ENCODE measurements at places on chromosomes 2 and 18. TPM values are rescaled to one million over a fixed set of nuclear protein-coding genes. Genes with fewer than 3 reads are reported as not detected.

DNA sequence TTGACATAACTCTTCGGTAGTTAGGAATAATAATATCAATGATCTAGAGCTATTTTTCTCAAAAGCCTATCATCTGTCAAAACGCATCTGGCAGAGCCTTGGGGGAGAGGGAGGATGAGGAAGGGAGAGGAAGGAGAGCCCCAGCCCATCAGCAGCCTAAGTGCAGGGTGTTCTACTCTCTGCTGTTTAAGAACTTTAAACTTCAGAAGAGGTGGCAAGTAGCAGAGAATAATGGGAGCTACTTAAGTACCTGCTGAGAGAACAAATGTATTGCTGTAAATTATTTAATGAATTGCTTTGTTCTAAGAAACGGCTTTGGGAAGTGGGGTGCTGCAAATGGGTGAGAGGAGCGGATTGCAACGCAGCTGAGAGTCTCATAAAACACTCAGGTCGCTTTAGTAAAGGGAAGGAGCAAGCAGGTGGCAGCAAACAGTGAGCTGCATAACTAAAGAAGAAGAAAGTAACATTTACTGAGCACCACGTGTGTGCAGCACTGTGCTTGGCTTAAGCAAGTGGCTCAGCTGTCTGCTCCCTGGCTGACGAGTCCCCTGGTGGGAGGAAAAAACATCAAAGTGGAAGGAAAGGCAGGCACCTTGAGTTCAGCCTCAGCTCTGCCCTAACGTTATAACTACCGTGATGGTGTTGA lies 26.3 kb upstream of the SH3RF3 start:
- no peak for DNase-seq
- no peaks in the 10 kb centered on the region for H3K4me1 ChIP-seq
- H3K27ac ChIP-seq = no peak overlapping the region
- no peak overlapping the region for H3K4me3 ChIP-seq

DNA sequence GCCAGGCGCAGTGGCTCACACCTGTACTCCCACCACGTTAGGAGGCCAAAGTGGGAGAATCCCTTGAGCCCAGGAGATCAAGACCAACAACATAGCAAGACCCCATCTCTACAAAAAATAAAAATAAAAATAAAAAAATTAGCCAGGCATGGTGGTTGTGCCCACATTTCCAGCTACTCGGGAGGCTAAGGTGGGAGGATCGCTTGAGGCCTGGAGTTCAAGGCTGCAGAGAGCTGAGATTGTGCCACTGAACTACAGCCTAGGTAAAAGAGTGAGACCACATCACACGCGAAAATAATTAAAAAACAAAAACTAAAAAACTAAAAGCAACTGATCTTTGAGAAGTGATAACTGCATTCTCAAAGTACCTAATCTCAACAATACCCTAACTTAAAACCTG lies 1.8 kb downstream of the C2orf76 start:
- DNase-seq = no peak
- H3K36me3 ChIP-seq = peaks cover 10% of the 10 kb centered on the region
- no peak overlapping the region for H3K27ac ChIP-seq
- H3K27me3 ChIP-seq = no peaks in the 10 kb centered on the region
- peaks cover 20% of the 10 kb centered on the region for H3K4me1 ChIP-seq
- H3K4me3 ChIP-seq = peak overlapping the region; percentile 100

- DNase-seq = no peak
- peaks cover 1% of the 10 kb centered on the region for H3K36me3 ChIP-seq
- H3K4me1 ChIP-seq = peaks cover 28% of the 10 kb centered on the region
- peak overlapping the region; percentile 84 for H3K27ac ChIP-seq
- H3K27me3 ChIP-seq = peaks cover 18% of the 10 kb centered on the region
Observed at GRCh38 chr18:9333441-9334328, 888 bp upstream of the TWSG1 start.

DNA sequence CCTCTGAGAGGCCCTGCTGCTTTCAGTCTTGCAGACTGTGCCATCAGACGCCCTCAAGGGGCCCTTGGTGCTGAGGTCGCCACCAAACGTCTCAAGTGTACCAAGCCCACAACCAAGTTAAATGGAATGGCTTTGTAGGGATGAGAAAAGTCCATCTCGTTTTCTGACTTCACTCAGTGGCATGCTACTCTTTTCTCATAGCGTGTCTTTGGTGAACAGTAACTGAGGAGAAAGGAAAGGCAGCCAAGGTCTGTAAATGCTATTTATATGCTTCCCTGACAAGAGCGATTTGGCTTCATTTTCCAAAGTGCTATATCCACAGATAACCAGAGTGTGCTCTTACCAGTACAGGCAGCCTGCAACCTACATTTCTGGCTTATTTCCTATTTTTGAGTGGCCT lies 123.0 kb downstream of the MTX2 start:
- H3K36me3 ChIP-seq = no peaks in the 10 kb centered on the region
- DNase-seq = no peak
- no peak overlapping the region for H3K4me3 ChIP-seq
- H3K4me1 ChIP-seq = no peaks in the 10 kb centered on the region
- no peak overlapping the region for H3K27ac ChIP-seq

DNA sequence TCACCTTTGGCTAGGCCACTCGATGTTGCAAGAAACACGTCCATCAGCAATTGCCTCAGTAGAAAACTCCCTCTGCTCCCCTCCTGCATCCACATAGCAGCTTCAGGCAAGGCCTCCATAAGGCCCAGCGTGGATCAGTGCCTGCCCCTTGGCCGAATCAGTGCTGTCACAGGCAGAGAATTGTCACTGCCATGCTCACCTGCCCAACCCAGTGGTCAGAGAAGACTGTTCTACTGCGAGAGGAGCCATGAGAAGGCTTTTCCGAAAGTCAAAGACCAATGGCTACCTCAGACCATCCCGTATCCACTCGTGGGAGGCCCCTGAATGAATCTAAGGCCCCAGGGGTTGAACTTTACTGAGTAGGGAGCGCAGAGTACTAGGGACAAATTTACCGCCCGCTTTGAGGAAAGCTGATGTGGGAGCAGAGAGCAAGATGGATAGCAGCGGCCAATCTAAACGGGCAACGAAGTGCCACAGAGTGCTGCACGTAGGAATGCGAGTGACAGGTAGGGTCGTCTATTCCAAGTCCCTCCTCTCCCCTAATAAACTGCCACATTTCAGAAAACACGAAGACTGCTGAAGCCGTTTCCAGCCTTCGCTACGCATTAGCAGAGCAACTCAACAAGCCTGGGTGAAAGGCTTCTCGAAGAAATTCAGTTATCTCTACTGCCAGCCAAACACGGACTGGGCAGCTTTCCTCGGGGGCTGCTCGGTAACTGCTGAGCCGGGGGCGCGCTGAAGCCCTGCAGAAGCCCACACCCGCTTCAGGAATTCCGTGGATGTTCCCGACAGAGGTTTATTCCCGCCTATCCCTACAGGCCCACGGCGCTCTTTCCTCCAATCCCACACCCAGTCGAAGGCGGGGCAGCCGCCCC lies 968 bp upstream of the RALBP1 start:
- H3K36me3 ChIP-seq = peaks cover 8% of the 10 kb centered on the region
- no peaks in the 10 kb centered on the region for H3K27me3 ChIP-seq
- H3K4me1 ChIP-seq = peaks cover 17% of the 10 kb centered on the region
- H3K27ac ChIP-seq = peak overlapping the region; percentile 95

DNA sequence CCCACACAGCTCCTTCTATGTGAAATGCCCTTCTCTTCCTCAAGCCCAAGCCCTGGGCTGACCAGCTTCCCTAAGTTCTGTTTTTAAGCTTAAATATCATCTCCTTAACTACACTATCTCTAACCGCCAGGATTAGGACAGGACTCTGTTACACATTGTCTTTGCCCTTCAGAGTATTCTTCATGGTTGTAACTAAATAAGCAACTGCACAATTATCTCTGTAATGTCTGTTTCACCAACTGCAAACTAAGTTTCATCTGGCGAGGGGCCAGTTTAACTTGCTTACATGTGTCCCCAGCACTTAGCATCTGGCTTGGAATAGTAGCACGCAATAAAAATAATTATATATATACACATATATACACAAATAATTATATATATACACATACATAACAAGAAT lies 1.1 kb upstream of the ERMN start:
- peaks cover 8% of the 10 kb centered on the region for H3K36me3 ChIP-seq
- no peak for DNase-seq
- no peak overlapping the region for H3K4me3 ChIP-seq
- H3K27me3 ChIP-seq = no peaks in the 10 kb centered on the region

DNA sequence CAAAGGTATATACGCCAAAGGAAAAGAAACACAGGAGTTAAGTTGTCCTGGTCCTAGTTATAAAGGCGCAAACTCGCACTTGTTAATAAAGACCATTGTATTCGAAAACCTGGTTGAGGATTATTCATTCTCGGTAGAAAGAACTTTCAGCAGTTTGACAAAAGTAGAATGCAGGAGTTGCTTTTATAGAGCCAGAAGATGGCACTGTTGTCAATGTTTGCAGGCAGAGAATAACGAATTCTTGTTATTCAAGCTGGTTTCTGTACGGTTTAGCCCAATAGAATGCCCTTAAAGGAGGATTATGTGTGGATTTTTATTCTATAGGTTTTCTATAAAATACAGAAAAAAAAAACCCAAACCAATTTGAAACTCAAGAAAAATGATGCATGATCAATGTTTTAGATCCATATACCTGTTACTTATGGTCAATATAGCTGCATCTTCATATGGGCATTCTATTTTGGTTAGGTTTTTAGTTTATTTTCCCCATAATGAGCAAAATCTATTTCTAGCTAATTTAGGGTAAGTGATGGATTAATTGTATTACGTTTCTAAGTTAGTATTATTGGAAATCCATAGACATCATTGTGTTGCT lies 510.3 kb downstream of the PLCL1 start:
- H3K27ac ChIP-seq = no peak overlapping the region
- no peaks in the 10 kb centered on the region for H3K36me3 ChIP-seq
- no peak overlapping the region for H3K4me3 ChIP-seq
- peaks cover 61% of the 10 kb centered on the region for H3K27me3 ChIP-seq

GRCh38 chr18:79400091-79400590 lies 4.4 kb downstream of the NFATC1 start:
- DNase-seq = peak; percentile 69
- H3K27me3 ChIP-seq = no peaks in the 10 kb centered on the region
- peaks cover 30% of the 10 kb centered on the region for H3K4me1 ChIP-seq

GRCh38 chr2:179455824-179456223 lies 191.2 kb upstream of the SESTD1 start:
- H3K27ac ChIP-seq = no peak overlapping the region
- H3K4me3 ChIP-seq = no peak overlapping the region
- no peaks in the 10 kb centered on the region for H3K4me1 ChIP-seq

DNA sequence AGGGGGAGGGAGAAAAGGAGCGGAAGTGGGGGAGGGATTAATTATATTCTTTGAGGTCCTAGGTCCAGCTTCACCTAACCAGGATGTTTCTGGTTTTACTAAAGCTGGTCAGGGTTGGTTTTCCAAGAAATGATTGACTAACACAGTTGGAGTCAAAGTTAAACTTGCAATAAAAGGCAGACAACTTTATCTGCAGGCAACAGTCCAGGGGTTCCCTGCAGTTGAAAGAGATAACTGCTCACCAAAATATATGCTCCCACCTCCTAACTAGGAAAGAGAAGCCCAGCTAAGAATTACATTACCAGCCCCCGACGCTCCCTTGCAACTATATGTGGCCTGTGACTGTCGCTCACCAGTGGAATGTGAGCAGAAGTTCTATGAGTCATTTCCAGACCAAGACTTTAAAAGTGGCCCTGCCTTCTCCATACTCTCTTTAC lies 140.0 kb upstream of the PKDCC start:
- H3K36me3 ChIP-seq = no peaks in the 10 kb centered on the region
- H3K4me1 ChIP-seq = peaks cover 7% of the 10 kb centered on the region
- H3K27me3 ChIP-seq = peaks cover 48% of the 10 kb centered on the region
- no peak for DNase-seq
- no peak overlapping the region for H3K4me3 ChIP-seq

GRCh38 chr2:128404709-128405466 lies 86.2 kb upstream of the HS6ST1 start:
- H3K4me1 ChIP-seq = peaks cover 2% of the 10 kb centered on the region
- H3K27ac ChIP-seq = no peak overlapping the region
- H3K27me3 ChIP-seq = peaks cover 29% of the 10 kb centered on the region
- DNase-seq = no peak
- H3K36me3 ChIP-seq = no peaks in the 10 kb centered on the region
- H3K4me3 ChIP-seq = no peak overlapping the region

- no peaks in the 10 kb centered on the region for H3K4me1 ChIP-seq
- H3K27me3 ChIP-seq = peaks cover 72% of the 10 kb centered on the region
- H3K36me3 ChIP-seq = no peaks in the 10 kb centered on the region
- DNase-seq = peak; percentile 40
- H3K4me3 ChIP-seq = no peak overlapping the region
Observed at GRCh38 chr2:232927793-232928550, 57.9 kb downstream of the SNORC start.

DNA sequence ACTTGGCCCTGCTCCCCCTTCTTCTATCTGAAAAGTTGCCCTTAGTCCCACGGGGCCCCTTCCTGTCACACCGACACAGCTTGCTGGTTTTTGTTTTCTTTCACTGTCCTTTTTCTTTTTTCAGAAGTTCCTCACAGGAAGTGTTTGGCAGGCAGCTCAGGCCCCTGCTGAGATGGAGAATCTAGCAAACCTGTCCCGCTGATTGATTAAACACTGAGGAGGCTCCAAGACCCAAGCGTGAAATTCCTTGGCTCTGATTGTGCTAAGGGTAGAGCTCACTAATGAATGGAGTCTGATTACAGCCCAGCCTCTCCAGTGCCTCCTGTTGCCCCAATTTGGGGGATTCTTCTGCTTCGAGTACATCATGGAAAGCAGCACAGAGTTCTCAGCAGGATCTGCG lies 365.9 kb upstream of the MEX3C start:
- DNase-seq = no peak
- H3K36me3 ChIP-seq = no peaks in the 10 kb centered on the region
- no peak overlapping the region for H3K27ac ChIP-seq
- no peaks in the 10 kb centered on the region for H3K27me3 ChIP-seq
- no peaks in the 10 kb centered on the region for H3K4me1 ChIP-seq
- no peak overlapping the region for H3K4me3 ChIP-seq

- DNase-seq = no peak
- H3K27ac ChIP-seq = no peak overlapping the region
- H3K27me3 ChIP-seq = peaks cover 6% of the 10 kb centered on the region
- H3K4me1 ChIP-seq = no peaks in the 10 kb centered on the region
Observed at GRCh38 chr2:121319941-121320340, 34.9 kb upstream of the TFCP2L1 start.

GRCh38 chr18:61901323-61901986 lies 8.6 kb upstream of the RNF152 start:
- no peak overlapping the region for H3K27ac ChIP-seq
- H3K36me3 ChIP-seq = no peaks in the 10 kb centered on the region
- no peaks in the 10 kb centered on the region for H3K4me1 ChIP-seq

- no peak overlapping the region for H3K27ac ChIP-seq
- DNase-seq = no peak
Observed at GRCh38 chr2:75622500-75622899, 24.1 kb upstream of the MRPL19 start.

- H3K4me3 ChIP-seq = no peak overlapping the region
- no peaks in the 10 kb centered on the region for H3K4me1 ChIP-seq
- no peaks in the 10 kb centered on the region for H3K27me3 ChIP-seq
- H3K36me3 ChIP-seq = no peaks in the 10 kb centered on the region
- DNase-seq = no peak
- no peak overlapping the region for H3K27ac ChIP-seq
Observed at GRCh38 chr2:142605421-142605820, 272.0 kb upstream of the KYNU start.

- H3K27ac ChIP-seq = no peak overlapping the region
- peaks cover 13% of the 10 kb centered on the region for H3K27me3 ChIP-seq
- no peak for DNase-seq
- no peaks in the 10 kb centered on the region for H3K36me3 ChIP-seq
- no peak overlapping the region for H3K4me3 ChIP-seq
Observed at GRCh38 chr2:47201224-47201623, 46.1 kb upstream of the STPG4 start.

CFAP65 gene
- total RNA-seq = not detected

LINC00305 gene
- total RNA-seq = not detected

ERMN gene
- 3.6 TPM for total RNA-seq

LGALSL gene
- 0.43 TPM for total RNA-seq

SPDYA gene
- total RNA-seq = 1.4 TPM

UGT1A4 gene
- not detected for total RNA-seq

DAW1 gene
- total RNA-seq = not detected

SERPINB5 gene
- total RNA-seq = not detected

ITGB6 gene
- not detected for total RNA-seq

All from activated naive CD8-positive, alpha-beta T cell treated with anti-CD3 and anti-CD28 coated beads, Interleukin-2, amount 10 ng/mL, durations not matched to agents 7 days and 5 days (primary cell).